ENCODE measurements at places on chromosomes 3 and 15.

DNA sequence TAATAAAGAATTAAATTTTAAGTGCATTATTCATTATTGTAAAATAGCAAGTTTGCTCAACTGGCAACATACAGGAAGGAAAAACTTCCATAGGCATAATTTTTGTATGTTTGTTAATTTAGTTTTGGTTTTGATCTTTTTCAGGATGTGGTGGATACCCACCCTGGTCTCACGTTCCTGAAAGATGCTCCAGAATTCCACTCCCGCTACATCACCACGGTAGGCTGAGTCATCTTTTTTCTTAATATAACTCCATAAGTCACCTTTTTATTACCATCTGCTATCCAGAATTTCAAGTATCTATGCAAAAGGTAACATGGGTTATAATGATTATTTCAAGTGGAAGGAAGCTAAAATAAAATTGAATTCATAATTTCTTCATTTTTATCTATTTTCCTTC lies 104.8 kb downstream of the PPP2R3A start:
- DNase-seq: no peak

- no peak for DNase-seq
Observed at GRCh38 chr15:80308002-80308401, 56.0 kb upstream of the CTXND1 start.

DNA sequence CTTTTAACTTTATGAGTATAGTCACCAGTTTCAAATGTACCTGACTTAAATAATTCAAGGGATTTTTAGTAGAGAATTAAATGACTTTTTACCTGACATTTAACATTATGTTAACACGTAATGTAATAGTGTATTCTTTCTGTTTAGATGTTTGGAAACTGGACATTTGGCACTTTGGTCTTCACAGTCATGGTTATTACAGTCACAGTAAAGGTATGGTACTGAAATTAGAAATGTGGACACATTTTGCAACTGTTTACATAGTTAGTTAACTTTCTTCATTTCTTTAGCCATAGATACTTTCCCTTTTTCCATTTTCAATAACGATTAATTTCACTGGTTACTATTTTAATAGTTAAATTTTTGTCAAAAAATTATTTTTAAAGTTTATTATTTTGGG lies 83.8 kb downstream of the DCUN1D1 start:
- no peak for DNase-seq

DNA sequence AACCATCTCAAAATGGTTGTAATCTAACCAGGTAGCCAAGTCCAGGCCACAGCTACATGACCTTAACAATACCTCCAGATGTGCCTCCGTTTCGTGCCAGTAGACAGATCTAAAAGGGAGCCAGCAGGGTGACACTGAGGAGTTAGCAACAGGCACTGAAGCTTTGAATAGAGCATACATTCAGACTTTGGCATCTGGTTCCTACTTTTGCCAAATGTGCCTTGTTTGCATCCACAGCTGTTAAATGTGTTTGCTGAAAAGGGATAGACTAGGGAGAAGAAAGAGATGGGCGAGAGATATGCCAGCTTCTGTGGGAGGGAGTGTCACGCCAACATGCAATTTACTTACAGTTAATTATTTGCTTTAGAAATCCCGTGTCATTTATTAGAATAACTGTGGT lies 1433.9 kb upstream of the CADM2 start:
- DNase-seq: no peak

- DNase-seq: peak; percentile 42
Observed at GRCh38 chr3:32004113-32004765, 22.7 kb downstream of the ZNF860 start.

DNA sequence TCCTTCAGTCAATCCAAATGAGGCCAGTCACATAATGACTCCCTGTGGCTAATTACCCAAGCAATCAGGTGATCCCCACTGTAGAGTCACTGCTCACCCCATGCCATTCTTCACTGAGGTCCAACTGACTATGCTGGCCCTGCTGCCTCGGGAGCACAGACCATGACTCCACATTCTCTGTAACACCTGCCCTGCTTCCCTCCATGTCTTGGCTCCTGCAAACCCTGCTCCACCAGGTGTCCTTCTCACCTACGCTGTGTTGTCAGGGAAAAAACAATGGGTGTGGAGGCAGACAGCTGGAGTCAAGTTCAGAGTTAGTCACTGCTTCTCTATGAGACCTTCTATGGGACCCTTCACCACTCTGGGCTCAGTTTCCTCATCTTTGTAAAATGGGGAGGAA lies 6.1 kb upstream of the SFMBT1 start:
- no peak for DNase-seq

DNA sequence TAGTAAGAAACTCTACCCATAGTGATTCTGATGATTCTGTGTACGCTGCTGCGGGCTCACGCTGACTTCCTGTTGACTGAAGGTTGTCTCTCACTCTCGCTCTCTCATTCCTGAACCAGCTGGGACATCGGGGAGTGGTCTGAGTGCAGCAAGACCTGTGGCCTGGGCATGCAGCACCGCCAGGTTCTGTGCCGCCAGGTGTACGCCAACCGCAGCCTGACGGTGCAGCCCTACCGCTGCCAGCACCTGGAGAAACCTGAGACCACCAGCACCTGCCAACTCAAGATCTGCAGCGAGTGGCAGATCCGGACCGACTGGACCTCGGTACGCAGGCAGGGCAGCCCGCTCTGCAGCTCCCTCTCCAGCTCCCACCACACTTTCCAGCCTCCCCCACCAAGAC lies 63.6 kb upstream of the NR2E3 start:
- peak; percentile 87 for DNase-seq

GRCh38 chr3:134145183-134145582 lies 105.5 kb downstream of the RYK start:
- no peak for DNase-seq

- DNase-seq: no peak
Observed at GRCh38 chr3:153749070-153749610, 372.1 kb upstream of the ARHGEF26 start.

- DNase-seq: no peak
Observed at GRCh38 chr3:53231532-53232511, 24.0 kb downstream of the TKT start.

DNA sequence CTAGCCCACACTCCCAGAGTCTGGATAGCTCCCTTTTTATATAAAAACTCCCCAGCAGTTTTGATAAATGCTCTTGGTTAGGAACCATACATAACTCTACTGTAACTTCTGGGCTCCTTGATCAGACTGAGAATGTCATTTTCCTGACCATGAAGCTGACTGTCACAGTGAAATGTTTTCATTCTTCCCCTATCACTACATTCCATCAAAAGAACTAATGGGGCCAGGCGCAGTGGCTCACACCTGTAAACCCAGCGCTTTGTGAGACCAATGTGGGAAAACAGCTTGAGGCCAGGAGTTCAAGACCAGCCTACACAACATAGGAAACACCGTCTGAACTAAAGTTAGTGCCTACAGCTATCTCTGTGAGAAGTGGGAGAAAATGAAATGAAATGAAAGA lies 72.8 kb upstream of the MYO5C start:
- no peak for DNase-seq

- DNase-seq: peak; percentile 94
Observed at GRCh38 chr15:66702035-66702786, at the start of gene SMAD6. SMAD6 (plus strand) TSS chr15:66702236; CDS start chr15:66703259, 1,023 bp downstream.

DNA sequence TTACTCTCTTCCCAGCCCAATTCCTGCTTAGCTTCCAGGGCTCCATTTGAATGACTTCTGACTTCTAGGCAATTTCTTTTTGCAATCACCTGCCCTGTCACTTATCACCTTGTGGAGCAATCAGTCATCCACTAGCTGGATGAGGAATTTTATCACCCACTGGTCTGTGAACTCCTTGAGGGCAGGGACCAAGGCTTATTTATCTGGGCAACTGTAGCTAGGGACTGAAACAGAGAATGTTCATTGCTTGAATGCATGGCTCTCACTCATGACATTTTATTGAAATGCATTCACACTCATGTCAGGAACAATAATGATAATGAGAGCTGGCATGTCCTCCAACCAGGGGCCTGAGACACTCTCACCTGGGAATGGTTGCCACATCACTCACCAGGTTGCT lies 15.5 kb downstream of the TNFAIP8L3 start:
- DNase-seq: no peak

DNA sequence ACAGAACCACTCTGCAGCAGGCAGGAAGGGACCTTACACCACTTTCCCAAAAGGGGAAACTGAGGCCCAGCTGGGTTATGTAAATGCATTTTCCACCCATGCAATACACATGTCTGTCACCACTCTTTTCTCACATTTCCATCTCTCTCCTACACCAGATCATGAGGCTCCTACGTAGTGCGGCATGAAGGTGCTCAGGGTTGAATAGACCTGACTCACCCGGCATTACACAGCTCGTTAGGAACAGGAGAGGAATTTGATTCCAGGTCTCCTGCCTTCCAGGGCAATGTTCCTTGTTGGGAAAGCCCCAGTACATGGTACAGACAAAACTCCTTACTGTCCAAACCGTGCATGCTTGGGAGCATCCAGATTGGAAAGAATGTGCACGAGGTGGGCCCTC lies 61.9 kb upstream of the DCLK3 start:
- no peak for DNase-seq

- no peak for DNase-seq
Observed at GRCh38 chr3:96106701-96107100, 707.7 kb upstream of the EPHA6 start.

- DNase-seq: no peak
Observed at GRCh38 chr3:193446965-193447602, 68.5 kb upstream of the ATP13A5 start.

DNA sequence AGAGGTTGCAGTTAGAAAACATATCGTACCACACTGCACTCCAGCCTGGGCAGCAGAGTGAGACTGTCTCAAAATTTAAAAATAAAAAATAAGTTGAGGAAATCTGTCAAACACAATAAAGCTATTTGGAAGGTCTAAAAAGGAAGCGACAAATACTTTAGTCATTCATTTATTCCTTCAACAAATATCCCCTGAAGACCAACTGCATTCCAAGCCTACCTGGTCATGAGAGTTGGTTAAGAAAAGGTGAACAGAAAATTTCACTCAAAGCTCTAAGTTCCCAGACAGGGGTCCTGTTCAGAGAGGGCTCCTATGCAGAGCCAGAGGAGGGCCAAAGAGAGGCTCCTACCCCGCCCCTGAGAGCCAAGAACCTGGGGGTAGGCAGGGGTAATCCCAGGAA lies 15.4 kb upstream of the PRKAR2A start:
- no peak for DNase-seq

GRCh38 chr15:43872416-43873020 lies 45.7 kb downstream of the WDR76 start:
- peak; percentile 23 for DNase-seq

- no peak for DNase-seq
Observed at GRCh38 chr15:95458721-95459120, 871.8 kb upstream of the NR2F2 start.

DNA sequence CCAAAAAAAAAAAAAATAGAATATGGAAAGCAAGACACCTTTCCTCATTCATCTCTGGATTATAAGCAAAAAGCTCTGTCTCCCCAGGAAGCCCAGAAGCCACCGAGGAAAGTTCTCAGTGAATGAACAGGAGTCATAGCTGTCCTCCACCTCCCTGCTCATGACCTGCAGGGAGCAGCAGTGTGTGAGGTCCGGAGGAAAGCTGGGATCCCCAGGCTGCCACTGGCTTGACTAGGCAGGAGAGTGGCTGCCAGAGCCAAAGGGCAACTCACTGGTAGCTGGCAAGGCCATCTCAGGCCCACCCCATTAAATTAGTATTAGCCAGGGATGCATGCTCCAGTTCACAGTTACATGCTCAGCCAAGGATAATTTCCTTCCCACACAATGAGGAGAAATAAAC lies 191.6 kb upstream of the STT3B start:
- no peak for DNase-seq
